ENCODE measurements at places on chromosomes 7 and 10.

GRCh38 chr7:106344211-106344610 is 59.4 kb upstream of the NAMPT start:
- DNase-seq = no peak

- no peak for DNase-seq
Observed at GRCh38 chr10:125258676-125259075, 98.3 kb upstream of the CTBP2 start.

DNA sequence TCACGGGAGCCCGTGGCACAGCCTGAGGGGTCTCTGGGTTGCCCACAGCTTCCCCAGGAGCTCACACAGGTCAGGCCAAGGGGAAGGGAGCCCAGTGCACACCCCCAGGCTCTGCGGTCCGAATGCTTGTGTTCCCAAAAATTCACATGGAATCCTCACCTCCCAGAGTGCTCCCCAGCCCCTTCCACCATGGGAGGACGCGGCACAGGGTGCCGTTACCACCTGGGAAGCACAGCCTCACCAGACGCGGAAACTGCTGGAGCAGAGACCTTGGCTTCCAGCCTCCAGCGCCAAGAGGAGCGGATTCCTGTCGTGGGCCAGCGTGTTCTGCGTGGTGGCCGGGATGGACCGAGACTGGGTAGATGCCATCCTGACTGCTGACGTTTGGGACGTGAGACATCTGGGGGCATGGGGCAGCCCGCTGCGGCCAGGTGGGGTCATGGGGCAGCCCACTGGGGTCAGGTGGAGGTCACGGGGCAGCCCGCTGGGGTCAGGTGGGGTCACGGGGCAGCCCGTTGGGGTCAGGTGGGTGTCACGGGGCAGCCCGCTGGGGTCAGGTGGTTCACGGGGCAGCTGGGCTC is 149.4 kb downstream of the WDR37 start:
- DNase-seq = no peak

- no peak for DNase-seq
Observed at GRCh38 chr7:48269066-48269465, 97.8 kb downstream of the ABCA13 start.

GRCh38 chr7:150567169-150567568 is at the start of gene GIMAP4:
Gene GIMAP4 (plus strand): TSS chr7:150567390. CDS start chr7:150569902, 2,512 bp downstream.
- DNase-seq = no peak

DNA sequence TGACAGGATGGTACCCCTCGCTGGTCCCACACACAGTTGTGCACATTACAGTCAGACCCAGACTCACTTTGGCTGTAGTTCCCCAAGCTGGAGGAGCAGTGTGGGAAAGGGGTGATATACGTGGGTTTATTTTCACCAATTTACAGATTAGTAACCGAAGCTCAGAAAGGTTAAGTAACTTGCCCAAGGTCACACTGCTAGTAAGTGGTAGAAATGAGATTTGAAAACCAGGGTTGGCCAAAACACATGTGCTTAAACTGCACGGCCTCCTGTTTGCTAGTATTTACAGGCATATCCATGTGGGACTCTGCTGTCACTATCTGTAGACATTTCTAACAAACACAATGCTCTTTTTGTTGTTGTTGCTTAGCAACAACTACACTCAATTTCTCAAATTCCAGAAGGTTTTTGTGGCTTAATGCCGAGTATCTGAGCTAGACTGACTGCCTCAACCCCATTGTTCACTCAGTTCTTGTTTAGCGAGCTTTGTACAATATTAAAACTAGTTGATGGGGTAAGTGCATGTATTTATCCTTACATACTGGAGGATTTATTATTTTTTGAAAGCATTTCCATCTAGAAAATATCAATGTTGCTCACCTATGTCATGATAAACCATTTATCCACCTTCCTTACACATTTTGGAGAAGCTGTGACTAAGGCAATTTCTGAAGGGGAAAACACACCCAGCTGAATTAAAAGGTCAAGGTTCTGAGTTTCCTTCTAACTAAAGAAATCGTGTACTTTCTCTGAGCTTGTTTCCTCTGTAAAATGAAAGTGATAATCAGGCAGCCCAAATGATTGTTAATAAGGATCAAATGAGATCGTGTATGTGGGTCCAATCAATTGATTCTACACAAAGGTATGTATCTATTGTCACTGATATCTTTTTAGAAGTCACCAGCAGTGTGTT is 5.3 kb upstream of the TMEM139 start:
- no peak for DNase-seq

DNA sequence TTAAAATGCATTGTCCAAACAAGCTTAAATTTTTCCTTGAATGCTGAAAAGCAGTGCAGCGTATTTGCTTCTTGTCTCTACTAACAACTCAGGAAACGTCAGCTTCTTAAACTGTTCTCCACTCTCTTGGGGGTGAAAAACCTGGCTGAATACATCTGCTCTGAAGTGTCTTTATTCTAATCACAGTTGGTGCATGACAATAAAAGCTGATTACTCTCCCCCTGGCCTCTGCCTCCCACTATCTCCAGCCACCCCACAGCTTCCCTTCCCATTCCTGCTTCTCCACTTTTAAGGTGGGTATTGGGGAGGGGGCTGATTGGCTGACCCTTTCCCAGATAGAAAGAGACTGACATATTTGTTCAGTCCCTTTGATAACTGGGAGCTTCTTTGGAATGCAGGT is 456.0 kb downstream of the SORCS1 start:
- no peak for DNase-seq

GRCh38 chr10:29169021-29169420 is 119.8 kb upstream of the LYZL1 start:
- no peak for DNase-seq

GRCh38 chr7:69968969-69969556 is 370.8 kb downstream of the AUTS2 start:
- DNase-seq = no peak

GRCh38 chr7:5678295-5679047 is 103.0 kb downstream of the RNF216 start:
- DNase-seq = no peak

- DNase-seq = no peak
Observed at GRCh38 chr10:80206277-80206655, 929 bp upstream of the ANXA11 start.

DNA sequence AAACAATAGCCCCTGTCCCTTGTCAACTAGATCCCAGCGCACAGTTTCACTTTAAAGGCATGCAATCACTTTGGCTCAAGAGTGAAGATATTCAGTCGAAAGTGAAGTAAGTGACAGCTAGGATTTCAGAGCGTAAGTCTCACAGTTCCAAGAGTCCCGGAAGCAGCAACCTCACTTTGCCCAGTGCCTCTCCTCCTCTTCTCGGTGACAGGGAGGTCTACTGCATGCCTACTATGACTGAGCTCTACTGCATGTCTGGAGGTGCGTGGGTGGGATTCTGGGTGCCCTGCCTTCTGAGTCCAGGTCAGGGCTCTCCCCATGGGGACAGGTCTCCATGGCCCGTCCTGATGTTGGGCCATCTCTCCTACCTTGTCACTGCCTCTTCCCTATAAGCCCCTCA is 17.0 kb downstream of the PRKCQ start:
- no peak for DNase-seq

GRCh38 chr10:31760674-31761081 is 168.0 kb downstream of the ARHGAP12 start:
- no peak for DNase-seq

- no peak for DNase-seq
Observed at GRCh38 chr10:50400694-50401093, 149.4 kb upstream of the ASAH2 start.

- no peak for DNase-seq
Observed at GRCh38 chr7:132998763-132999162, 83.1 kb downstream of the CHCHD3 start.

DNA sequence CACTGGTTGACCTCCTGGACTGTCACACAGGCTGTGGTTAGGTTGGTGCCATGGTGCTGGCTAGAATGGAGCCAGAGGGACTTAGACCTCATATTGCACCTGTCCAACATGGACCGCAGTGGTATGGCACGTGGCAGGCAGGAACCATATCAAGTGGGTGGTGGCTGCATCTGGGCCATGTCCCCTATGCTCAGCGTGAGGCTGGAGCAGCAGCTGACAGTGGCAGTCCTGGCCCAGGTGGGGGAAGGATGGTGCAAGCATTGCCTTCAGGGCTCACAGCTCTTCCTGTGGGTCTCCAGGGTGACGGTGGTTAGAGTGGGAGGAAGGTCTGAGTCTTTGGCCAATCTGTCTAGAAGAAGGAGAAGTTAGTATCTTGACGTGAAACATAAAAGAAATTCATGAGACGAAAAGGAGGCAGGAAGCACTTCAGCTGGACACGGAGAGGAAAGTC is 54.5 kb upstream of the PFKFB3 start:
- DNase-seq = no peak

DNA sequence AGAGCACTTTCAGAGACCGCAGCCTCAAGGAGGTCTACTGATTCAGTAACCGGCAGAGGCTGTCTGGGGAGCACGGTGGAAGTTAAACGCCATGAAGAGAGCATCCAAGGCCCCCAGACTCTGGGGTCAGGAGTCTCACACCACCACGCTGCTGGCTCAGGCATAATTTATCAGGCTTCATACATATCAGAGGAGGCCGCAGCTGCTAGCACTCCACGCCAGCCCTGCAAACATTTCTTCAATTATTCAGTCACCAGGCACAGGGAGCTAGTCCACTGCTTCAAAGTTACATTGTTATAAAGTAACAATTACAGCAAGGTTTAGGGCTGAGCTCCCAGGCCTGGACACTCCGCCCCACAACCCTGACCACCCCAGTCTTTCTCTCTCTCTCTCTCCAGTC is 97.8 kb downstream of the PAXIP1 start:
- DNase-seq = no peak

GRCh38 chr7:44569959-44570358 is 3.7 kb downstream of the DDX56 start:
- DNase-seq = no peak

- no peak for DNase-seq
Observed at GRCh38 chr7:40873248-40873647, 738.4 kb downstream of the SUGCT start.

GRCh38 chr7:77710861-77711260 is 14.6 kb downstream of the RSBN1L start:
- no peak for DNase-seq

DNA sequence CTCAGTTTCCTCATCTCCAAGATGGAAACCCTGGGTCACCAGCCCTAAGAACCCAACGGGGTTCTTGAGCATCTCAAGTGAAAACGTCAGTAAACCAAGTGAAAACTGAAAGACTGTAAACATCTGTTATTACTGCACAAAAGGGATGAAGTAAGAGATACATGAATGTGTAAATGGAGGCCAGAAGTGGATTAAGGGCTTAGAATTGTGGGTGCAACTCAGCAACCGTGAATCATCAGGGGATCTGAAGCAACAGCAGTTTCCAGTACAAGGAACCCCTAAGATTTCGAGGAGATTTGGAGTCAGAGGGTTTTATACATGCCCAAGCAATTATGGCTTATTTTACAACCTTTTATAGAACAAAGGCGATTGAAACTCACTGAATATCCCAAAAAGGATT is 95.7 kb upstream of the SVIL start:
- no peak for DNase-seq

- DNase-seq = peak; percentile 43
Observed at GRCh38 chr7:151088856-151089699, 2.8 kb downstream of the AGAP3 start.

- DNase-seq = no peak
Observed at GRCh38 chr7:71687286-71687685, 555.3 kb downstream of the GALNT17 start.

GRCh38 chr10:121154846-121155245 is 303.7 kb downstream of the WDR11 start:
- DNase-seq = peak; percentile 89

- no peak for DNase-seq
Observed at GRCh38 chr10:11982253-11982652, 60.4 kb downstream of the UPF2 start.

DNA sequence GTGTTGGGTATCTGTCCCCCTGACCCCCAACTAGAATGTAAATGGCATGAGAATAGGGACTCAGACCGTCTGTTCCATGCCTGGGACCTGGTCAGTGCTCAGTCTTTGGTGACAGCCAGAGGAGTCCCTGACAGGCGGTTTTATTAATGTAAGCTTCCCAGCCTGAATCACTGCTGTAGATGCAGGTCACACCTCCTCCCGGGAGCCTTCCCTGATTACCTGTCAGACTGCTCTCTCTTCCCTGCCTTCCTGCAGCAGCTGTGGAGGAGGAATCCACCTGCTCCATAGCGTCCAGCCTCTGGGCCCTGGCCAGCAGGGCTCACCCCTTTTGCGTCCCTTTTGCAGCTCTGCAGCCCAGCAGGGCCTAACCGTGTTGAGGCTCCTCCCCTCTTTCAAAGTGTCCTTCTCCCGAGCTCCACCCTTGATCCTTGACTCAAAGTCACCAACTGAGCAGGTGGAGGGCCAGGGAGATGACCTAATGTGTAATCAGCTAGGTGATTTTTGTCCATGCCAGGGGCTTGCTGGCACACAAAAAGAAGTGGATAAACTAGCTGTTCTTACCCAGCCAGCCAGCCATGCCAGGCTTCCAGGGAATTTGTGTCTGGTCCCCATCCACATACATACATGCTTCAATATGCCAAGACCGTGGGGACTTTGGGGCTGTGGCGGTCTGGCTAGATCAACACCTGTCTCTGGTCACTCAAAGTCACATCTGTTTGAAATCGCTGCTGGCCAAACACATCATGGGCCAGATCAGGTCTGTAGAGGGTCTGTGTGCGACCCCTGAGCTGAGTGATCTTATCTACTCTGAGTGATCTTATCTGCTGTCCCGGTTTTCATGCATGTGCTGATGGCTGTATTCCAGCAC is 195.1 kb downstream of the CCDC3 start:
- DNase-seq = no peak
